ENCODE measurements at places on chromosomes 5 and 9.

DNA sequence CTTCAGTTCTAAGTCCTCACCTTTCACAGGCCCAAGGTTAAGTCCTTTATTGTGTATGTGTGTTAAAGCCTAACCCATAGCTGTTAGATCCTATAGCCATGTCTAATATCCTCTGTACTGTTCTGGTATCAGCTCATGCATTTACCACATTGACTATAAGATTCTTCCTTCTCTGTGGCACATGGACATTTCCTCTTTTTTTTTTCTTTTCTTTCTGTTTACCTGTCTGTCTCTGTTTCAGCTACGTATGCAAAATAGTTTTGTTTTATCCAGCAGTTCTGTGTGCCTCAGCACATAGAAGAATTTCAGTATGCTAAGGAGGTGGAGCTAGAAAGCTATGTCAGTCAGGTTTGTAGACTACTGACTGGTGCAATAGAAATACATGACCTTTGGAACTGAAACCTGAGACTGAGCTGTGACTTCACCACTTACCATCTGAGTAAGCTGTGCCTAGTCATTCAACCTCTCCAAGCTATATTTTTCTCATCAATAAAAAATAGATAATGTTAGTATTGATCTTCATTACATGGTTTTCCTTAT, 155.6 kb upstream of the VLDLR start:
- peak; percentile 17 for DNase-seq

- no peak for DNase-seq
Observed at GRCh38 chr5:126680191-126680817, 79.6 kb downstream of the PHAX start.

- no peak for DNase-seq
Observed at GRCh38 chr5:149860801-149861322, 83.7 kb downstream of the PDE6A start.

DNA sequence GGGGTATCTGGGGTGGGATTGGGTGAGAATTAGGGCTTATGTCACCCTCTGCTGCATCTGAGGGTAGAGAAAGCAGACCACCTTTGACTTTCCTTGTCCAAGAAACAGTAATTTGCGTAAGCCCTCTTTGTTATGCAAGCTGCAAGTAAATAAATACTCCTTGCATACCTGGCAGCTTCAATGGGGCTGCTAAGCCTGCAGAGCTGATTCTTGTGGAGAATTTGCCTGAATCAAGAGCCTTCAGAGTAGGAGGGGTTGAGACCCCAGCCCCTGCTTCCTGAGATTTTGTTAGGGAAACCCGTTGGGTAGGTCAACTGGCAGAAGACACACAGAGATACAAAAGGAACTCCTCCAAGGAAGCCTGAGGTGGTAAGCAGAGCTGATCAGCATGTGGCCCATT, 515.1 kb downstream of the DMAC1 start:
- no peak for DNase-seq

GRCh38 chr9:136764301-136764891, at the start of gene LCN15:
TSS of gene LCN15 (minus strand) at chr9:136764518. CDS start at chr9:136764488, 30 bp downstream.
- DNase-seq = no peak

DNA sequence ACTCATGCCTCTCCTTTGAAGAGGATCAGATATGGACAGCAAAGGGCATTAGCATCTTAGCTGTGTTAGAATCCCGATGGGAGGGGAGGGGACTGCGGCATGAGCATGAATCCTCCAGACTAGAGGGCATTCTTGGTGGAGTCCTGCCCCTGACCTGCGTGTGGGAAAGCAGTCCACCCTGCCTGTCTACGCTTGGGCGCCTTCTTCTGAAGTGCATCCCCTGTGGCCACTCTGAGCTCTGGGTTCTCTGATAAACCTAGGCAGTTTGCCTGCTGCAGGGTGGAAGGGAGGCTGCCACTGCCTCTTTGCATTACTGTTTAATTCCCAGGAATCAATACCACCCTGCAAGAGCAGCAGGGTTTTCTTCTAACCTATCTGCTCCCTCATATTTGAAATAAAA, 169.3 kb downstream of the INSYN2B start:
- no peak for DNase-seq

DNA sequence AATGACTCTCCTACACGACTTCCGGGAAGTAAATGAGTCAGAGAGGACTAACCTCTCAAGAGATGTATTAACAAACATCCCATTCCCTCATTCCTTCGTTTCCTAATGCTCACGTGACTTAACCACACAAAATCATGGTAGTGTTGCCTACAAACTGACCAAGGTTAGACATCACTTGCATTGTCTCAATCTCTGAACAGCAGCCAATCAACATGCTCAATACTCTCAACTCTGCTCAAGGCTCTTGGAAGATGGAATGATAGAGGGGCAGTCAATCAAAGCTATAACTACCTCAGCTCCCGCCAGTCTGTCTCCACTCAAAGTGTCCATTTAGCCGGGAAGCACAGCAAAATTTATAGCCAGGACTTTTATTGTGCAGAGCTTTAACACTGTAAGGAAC, 143.8 kb upstream of the PIK3R1 start:
- no peak for DNase-seq

- no peak for DNase-seq
Observed at GRCh38 chr5:7886849-7887475, 18.0 kb downstream of the MTRR start.

DNA sequence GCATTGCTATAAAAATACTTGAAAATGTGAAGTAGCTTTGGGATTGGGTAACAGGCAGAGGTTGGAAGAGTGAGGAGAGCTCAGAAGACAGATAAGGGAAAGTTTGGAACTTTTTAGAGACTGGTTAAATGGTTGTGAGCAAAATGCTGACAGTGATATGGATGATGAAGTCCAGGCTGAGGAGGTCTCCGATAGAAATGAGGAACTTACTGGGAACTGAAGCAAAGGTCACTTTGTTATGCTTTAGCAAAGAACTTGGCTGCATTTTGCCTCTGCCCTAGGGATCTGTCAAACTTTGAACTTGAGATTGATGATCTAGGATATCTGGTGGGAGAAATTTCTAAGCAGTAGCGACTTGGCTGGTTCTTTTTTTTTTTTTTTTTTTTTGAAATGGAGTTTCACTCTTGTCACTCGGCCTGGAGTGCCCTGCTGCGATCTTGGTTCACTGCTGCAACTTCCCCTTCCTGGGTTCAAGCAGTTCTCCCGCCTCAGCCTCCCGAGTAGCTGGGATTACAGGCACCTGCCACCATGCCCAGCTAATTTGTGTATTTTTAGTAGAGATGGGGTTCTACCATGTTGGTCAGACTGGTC, 998.9 kb downstream of the TLE1 start:
- no peak for DNase-seq

DNA sequence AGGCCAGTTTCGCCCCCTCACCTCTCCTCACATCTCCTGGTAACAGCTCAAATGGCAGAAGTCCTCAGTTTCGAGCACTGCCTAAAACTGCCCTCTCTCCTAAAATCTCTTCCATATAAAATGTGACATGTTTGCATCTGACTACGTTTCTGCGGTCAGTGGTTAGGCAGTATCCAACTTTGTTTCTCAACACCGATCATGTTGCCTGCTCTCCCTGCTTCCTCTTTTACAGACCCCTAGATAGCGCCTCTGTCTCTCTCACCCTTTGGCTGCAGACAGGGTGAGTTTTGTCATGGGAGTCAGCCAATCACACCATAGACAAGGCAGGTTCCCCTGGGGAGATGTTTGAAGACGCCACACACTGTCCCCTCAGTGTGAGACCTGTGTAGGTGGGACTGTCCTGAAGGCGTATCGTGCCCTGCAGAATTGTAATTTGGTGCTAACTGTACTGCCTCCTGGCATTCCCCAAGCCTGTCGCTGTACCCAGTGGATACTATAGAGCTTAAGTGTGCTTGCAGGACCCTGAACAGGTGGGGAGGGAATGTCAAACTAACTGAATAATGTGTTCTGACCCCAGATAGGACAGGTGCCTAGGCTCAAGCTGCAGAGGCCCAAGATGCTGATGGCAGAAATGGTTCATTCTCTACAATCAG, 1.1 kb downstream of the HEXB start:
- DNase-seq = no peak

- DNase-seq = no peak
Observed at GRCh38 chr9:35976726-35977125, 18.8 kb upstream of the OR2S2 start.

GRCh38 chr5:168072665-168073064, 218.8 kb upstream of the WWC1 start:
- no peak for DNase-seq

- DNase-seq = no peak
Observed at GRCh38 chr9:108615152-108615551, 240.6 kb downstream of the ACTL7B start.

DNA sequence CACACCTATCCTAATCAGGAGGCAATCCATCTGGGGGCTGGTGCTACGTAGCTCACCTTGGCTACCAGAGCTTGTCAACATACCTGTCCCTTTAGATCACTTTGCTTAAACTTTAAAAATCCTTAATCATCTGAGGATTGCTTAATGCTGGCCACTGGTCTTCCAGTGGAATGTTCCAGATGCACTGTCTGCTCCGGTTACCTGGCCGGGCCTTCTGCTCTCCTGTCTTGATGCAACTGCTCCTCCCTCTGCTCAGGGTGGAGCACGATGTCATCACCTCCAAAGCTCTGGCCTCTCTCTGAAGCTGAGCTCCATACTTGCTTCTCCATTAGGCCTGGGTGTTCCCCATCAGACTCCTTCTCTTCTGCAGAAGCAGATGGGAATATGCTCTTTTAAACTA, 106.5 kb upstream of the OTULINL start:
- DNase-seq = no peak

GRCh38 chr5:58898538-58898937, 315.7 kb downstream of the RAB3C start:
- DNase-seq = no peak

GRCh38 chr9:73916016-73916673, 581.0 kb upstream of the RORB start:
- DNase-seq = peak; percentile 4

DNA sequence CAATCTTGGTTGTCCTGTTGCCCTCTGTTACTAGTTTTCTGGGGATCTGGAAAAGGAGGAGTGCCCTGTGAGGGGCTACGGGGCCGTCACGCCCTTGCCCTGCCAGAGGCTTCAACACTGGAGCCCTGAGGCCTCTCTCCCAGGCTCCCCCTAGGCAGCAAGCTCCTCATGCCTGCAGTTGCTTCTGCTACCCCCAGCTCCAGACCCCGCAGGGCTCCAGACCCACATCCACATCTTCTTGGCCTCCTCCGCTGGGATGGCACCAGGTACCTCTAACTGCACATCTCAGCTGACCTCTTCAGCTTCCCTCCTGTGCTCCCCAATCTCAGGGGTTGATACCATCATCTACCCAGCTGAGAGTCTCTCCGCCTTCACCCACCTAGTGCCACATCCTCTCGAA, 116.0 kb downstream of the ZNF354C start:
- no peak for DNase-seq

DNA sequence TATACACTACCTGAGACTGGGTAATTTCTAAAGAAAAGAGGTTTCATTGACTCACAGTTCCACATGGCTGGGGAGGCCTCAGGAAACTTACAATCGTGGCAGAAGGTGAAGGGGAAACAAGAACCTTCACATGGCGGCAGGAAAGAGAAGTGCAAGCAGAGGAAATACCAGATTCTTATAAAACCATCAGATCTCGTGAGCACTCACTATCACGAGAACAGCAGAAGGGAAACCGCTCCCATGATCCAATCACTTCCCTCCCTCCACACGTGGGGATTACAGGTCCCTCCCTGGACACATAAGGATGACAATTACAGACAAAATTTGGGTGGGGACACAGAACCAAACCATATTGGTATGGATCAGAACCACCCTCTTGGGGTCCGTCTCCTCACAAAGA, 44.2 kb upstream of the SPIN1 start:
- no peak for DNase-seq

- DNase-seq = no peak
Observed at GRCh38 chr5:169544264-169544950, 39.2 kb upstream of the SPDL1 start.

GRCh38 chr5:56377573-56377972, 144.4 kb upstream of the ANKRD55 start:
- DNase-seq = no peak

GRCh38 chr5:54534191-54535004, 16.8 kb downstream of the SNX18 start:
- DNase-seq = no peak

DNA sequence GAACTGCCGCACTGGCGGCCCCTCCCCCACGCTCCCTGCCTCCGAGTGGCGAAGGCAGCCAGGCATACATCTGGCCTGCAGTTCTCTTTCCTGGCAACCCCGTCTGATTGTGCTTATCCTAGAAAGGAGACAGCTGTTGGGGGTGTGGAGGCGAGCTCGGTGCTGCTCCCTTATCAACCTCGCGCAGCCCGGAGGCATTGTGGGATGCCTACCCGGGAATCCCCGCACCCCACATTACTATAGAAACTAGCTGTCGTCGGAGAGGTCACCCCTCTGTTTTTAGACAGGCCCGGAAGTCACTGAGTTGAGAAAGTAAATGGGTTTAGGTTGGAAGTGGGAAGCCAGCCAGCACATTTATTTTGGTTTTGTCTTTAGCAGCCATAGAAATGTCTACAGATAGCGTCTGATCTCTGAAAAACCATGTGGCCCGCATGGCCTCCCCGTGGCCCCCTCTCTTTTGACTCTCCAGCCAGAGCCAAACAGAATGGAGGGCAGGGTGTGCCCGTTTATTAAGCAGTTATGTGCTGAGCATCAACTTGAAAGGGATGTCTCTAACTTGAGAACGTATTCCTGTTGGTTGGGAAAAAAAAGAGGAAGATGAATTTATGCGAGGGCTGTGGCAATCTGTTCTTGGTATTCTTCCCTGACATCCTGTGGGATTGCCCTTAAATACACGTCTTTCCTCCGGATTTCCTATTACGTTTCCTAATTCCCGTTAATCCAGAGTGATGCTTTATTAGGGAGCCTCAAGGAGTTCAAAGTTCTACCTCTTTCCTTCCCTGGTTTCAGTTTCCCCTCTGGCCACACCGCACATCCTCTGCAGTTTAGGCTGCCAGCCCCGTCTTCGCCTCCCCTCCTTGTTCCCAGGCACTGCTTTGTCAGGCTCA, 3.9 kb downstream of the STC2 start:
- no peak for DNase-seq

DNA sequence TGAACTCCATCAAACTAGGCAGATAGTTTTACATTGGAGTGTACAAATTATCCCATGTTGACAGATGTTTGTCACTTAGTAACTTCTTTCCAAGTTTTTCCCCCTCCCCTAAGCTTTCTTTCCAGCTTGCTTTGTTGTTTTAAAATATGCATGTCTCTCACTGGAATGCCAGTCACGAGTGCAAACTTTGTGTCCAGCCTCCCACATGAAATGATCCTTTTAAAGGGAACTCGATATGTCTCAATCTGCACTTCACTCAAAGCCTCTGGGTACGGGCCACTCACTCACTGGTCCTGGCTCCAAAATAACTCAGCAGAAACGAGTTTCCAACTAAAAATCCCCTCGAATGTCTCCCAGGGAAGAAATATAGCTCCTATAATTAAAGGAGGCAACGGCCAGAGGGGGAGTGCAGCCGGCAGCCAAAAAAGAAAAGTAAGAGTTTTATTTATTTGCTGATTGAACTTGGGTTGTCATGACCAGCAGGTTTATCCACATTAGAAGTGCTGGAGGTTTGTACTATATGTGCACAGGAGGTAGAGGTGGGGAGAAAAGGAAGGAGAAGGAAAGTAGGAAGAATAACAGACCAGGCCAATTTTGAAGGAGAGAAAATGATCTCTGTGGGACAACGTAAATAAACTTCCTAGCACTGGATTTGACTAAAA, 17.5 kb downstream of the NR2F1 start:
- no peak for DNase-seq

- peak; percentile 80 for DNase-seq
Observed at GRCh38 chr9:127589955-127590370, 22.1 kb upstream of the STXBP1 start.

All from HuH-7.5 (cell line).